ENCODE measurements at places on chromosomes 2 and 18.

DNA sequence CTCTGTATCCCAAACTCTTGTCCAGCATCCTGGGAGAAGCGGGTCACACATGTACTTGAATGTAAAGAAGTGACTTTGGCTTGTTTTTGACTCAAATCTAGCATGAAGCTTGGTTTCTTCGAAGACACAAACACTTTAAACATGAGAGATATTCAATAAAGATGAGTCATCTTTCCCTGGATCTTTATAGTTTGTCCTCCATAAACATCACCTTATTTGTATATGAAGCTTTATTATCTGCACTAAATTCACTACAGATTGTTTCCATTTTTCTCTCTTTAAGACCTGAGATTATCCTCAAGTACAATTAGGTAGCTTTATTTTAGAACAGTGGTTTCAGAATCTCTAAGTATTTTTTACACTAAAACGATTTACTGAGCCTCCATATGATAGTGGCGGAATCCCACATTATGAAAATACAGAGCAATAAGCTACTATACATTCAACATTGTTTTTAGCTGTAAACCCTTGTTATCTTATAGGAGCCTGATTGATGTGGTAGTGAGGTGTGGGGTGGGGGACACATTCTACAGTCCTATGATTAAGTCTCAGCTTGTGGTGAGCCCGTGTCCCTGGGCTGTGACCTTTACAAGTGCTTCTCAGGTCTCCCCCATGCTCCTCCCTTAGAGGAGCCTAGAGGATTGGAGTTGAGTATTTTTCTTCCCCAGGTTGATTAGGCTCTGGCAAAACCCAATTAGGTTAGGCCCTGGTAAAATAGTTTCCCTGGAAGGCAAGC, 79.6 kb upstream of the RAPGEF4 start:
- no peak for DNase-seq

- DNase-seq = no peak
Observed at GRCh38 chr2:157476953-157477709, 33.2 kb upstream of the CYTIP start.

- DNase-seq = no peak
Observed at GRCh38 chr2:16639431-16639830, 26.2 kb downstream of the CYRIA start.

GRCh38 chr2:128411431-128411830, 92.8 kb upstream of the HS6ST1 start:
- no peak for DNase-seq

GRCh38 chr2:150787353-150788093, 300.1 kb upstream of the RND3 start:
- DNase-seq = no peak

DNA sequence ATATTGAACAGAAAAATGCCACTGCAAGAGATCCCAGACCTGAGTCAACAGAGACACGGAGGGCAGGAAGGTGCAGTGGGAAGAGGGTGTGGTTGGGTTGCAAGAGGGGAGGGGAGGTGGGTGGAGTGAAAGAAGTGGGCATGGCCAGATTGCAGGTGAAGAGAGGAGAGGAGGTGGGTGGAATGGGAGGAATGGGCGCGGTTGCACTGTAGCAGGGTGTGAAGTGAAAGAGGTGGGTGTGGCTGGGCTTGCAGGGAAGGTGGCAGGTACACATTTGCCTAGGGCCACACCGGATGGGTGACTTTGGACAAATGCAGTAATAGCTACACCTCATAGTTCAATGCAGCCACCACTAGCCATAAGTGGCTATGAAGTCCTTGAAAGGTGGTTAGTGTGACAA, 71.1 kb downstream of the DOCK10 start:
- DNase-seq = no peak

- no peak for DNase-seq
Observed at GRCh38 chr2:27431395-27431794, 3.0 kb downstream of the NRBP1 start.

DNA sequence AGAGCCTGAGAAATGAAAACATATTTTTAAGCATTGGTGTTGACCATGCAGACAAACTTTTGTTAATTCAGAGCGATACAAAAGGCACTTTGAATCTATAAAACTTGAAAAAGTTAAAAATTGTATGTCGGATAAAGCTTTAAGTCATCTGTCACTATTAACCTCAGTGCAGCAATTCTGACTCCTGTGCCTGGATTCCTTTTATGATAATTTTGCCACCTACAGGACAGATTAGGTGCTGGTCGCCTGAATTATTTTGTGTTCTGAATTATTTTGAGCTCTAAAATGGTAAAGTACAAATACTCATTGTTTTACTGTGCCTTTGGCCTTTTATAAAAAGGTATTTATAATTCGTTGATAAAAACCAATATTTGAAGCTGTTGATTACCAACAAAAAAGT, 19.4 kb upstream of the RNF138 start:
- DNase-seq = no peak

DNA sequence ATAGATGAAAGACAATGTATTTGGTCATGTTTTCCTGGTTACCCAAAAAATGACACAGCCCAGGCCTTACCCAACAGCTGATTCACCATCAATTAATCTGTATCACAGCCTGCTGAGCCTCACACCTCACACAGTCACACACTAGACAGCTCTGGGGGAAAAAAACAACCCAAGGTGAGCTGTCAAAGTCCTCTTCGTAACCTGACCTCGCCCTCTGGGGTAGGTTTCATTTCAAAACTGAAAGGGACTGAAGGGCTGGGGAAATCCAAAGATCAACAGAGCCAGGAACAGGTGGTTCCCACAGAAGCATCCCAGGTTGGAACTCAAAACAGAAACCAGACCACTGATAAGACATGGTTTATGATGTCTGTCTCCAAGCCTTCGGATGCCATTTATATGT, 18.2 kb upstream of the PCBP1 start:
- DNase-seq = no peak

DNA sequence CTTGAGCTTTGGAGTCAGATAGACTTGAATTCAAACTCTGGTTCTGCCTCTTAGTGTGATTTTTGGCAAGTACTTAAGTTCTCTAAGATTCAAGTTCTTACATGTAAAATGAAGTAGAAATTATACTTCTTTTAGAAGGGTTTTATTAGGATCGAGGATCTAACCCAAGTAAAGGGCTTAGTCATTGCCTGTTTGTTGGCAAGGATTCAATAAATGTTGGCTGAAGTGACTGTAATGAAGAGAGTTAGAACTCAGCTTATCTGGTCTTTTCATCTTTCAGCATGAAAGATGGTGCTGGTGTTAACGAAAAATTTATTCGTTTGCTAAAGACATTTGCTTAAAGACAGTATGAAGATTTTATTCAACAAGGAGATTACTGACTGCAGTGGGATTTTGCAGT, 315.9 kb upstream of the THUMPD2 start:
- DNase-seq = no peak

- no peak for DNase-seq
Observed at GRCh38 chr2:113873867-113874266, 16.0 kb upstream of the ACTR3 start.

GRCh38 chr2:40543381-40543780, 91.5 kb upstream of the SLC8A1 start:
- no peak for DNase-seq

GRCh38 chr18:12924616-12925015, 23.2 kb upstream of the SEH1L start:
- no peak for DNase-seq

DNA sequence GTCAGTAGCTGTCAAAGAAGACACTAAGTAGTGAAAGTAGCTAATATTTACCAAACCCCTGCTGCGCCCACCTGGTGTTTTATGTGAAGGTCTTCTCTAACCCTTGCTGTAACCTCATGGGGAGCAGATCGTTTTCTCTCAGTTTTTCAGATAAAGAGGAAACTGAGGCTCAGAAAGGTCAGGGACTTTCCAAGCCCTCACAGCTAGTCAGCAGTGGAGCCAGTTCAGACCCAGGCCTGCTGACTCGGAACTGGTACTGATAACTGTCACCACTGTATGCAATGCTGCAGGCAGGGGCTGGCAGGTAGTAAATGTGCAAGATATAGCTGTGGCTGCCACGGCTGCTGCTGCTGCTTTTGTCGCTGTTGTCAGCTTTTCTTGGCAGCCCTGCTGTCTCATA, 69.1 kb downstream of the LRRFIP1 start:
- no peak for DNase-seq

GRCh38 chr2:228845162-228845925, 425.7 kb downstream of the PID1 start:
- DNase-seq = no peak

GRCh38 chr18:47501946-47502345, 250.5 kb upstream of the SKOR2 start:
- DNase-seq = no peak

GRCh38 chr18:3722649-3723433, 272.9 kb downstream of the TGIF1 start:
- DNase-seq = no peak

DNA sequence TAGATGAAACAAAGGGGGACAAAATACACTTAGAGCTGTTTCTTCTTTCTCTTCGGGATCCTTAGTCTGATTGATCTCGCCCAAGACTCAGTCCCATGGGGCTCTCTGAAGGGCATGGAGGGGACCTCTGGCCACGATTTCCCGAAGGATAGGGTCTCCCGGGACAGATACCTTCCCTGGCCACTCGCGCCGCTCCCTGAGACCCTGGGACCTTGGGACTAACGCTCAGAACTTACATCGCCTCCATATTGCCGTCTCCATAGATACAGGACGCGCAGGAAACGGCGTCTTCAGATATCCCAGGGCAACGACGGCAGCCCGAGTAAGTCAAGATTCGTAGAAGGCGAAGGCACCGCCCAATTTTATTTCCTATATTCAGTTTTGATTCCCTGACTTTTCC, at the start of gene CFAP65:
Gene CFAP65, minus strand, starts transcription at position 265 of the 400 bp plus-strand sequence. CDS start 2,468 bp downstream, outside the sequence.
- DNase-seq = no peak

GRCh38 chr2:167388497-167388896, 500.2 kb downstream of the XIRP2 start:
- no peak for DNase-seq

DNA sequence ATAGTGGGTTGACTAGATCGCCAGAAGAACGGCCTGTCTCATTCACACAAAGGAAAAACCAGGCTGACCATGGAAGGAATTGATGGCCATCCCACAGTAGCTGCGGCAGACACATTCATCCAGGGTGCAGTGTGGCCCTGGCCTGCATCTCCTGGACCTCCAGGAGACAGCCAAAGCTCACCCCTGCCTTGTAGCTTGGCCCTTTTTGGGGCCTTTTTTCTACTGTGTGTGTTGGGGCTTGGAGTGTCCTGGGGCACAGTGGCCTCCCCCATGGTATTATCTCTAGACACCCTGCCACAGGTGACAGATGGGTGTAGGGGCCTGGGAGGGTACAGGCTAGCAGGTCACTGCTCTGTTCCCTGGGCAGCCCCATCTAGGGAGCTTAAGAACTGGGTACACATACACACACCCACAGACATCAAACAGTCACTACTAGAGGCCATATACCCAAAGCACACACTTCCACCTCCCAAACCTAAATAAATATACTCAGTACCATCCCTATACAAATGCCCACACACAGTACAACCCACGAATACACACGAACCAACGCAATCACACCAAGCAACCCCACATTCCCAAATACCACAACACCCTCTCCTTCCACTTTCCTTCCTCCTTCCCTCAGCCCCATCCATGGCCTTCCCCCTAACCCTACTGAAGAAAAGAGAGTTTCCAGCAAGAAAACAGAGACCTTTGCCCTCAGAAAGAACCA, 8.6 kb downstream of the EN1 start:
- DNase-seq = no peak

GRCh38 chr2:190626641-190627210, 22.2 kb upstream of the NAB1 start:
- no peak for DNase-seq

DNA sequence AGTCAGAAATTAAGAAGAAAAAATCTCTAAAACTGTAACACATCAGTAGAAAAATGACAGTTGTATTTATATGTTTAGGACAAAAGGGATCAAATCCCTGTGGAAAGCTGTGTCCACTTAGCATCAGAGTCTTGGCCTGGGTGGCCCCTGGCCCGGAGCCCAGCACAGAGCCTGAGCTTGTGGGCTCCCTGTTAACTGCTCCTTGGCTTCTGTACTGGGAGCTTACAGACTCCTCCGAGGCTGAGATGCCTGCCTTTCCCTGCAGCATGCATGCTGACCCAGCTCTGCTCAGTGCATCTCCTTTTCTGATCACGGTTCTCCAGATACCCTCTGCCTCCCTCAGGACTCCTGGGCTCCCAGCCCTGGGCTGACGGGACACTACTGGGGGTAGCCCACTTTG, 98.1 kb downstream of the DCDC2C start:
- DNase-seq = no peak

DNA sequence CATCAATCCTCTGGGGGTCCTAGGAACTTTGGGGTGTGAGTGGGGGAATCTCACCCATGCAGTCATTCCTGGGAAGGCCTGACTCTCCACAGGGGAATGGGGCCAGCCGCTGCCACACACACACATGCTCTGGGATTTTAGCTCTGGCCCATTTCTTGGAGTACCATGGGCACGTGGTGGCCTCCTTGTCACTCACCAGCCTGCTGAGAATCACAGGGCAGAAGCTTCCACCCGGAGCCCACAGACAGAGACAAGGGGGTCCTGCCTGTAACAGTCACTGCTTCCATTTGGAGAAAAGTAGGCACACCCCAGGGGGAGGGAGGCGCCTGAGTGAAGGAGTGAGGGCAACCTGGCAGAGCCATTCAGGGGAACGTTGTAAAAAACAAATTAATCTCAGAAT, 48.8 kb downstream of the TWIST2 start:
- DNase-seq = no peak

- DNase-seq = no peak
Observed at GRCh38 chr2:56531668-56532420, 348.1 kb downstream of the CCDC85A start.

DNA sequence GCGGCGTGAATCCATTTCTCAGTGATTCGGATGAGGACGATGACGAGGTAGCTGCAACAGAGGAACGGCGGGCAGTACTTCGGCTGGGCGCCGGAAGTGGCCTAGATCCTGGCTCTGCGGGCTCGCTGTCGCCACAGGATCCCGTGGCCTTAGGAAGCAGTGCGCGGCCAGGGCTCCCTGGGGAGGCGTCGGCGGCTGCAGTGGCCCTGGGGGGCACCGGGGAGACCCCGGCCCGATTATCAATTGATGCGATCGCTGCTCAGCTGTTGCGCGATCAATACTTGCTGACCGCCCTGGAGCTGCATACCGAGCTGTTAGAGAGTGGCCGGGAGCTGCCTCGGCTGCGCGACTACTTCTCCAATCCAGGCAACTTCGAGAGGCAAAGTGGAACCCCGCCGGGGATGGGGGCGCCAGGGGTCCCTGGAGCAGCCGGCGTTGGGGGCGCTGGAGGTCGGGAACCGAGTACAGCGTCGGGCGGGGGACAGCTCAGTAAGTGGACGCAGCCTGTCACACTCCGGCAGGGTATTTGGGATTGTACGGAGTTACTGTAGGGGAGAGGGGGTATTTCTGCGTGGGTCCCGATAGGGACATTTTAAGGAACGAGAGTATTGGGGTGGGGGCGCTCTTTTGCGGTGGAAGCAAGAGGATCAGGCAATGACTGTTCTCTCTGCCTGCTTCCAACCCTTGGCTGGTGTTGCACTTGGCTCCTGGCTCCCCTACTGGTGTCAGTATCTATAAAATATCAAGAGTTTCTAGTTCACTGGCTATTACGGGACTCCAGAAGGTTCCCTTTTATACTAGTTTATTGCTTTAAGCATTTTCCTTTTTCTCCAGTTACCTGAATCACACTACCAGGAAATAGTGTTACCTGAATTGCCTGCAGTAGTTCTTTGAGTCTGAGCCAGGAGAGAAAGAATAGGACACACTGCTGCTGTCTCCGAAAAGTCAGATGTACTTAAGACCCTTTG, 772 bp downstream of the RELCH start:
- no peak for DNase-seq

Data from stimulated activated CD4-positive, alpha-beta T cell treated with anti-CD3 and anti-CD28 coated beads, TNF-alpha, amount 100 ng/mL, for 1 hour (primary cell).